ENCODE measurements at places on chromosomes 5 and 9.

DNA sequence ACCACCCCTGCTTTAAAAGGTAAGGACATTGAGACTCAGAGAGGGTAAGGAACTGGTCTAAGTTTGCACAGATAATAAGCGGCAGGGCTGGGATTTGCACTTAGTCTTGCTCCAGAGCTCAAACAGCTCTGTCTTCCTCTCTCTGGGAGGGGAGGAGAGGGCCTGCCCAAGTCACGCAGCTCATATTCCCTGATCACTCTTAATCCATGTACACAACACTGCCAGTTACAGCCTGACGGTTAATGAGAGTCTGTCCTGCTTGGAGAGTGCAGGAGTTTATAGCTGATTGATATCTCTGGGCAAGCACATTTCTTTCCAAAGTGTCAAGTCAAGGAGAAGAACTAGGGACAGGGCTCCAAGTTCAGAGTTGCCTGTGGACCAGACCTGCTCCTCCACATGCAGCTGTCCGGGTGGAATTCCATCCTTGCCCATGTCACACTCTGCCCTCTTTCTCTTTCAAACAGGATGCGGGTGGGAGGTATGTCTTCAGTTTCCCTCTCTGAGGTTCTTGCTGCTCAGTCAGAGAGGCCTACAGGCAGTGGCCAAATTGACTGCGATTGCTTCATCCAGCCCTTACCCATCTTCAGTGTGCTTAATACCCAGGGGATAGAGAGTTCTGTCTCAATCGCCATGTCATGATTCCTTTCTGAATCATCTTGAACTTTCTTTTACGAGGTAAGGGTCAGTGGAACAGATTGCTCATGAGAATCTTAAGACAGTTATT is 54.5 kb downstream of the GALNT12 start:
- peak; percentile 15 for DNase-seq

GRCh38 chr9:137745541-137745991 is 126.8 kb downstream of the EHMT1 start:
- peak; percentile 39 for DNase-seq

GRCh38 chr9:128249558-128249907 is 26.3 kb downstream of the GOLGA2 start:
- no peak for DNase-seq

GRCh38 chr9:76638001-76638400 is 126.2 kb upstream of the PCA3 start:
- peak; percentile 30 for DNase-seq

DNA sequence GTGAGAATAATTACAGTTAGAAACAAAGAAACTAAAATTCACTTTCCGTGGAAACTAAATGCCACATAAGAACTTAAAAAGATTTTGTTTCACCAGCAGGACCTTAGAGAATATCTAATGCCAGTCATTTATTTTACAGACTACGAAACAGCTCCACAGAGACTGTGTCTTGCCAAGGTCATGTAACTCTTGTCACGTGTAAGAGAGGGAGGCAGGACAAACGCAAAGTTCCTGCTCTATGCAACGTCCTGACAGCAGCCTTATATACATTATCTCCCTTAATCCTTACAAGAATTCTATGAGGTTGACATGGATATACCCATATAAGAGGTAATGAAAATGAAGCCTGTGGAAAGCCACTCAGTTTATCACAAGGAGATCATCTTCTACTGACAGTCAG is 39.4 kb downstream of the CTNNAL1 start:
- no peak for DNase-seq

- no peak for DNase-seq
Measured at GRCh38 chr9:34519321-34520020, 3.3 kb downstream of the ENHO start.

- DNase-seq: no peak
Measured at GRCh38 chr5:143957455-143957854, 145.5 kb downstream of the HMHB1 start.

GRCh38 chr9:123482295-123482968 is 126.4 kb downstream of the CRB2 start:
- DNase-seq: no peak

GRCh38 chr9:126709241-126709640 is 95.5 kb downstream of the LMX1B start:
- DNase-seq: no peak

GRCh38 chr9:86732514-86733171 is 214.7 kb downstream of the GAS1 start:
- DNase-seq: peak; percentile 98

Data from bronchial epithelial cell (primary cell).